ENCODE measurements at places on chromosomes 3 and 15.

DNA sequence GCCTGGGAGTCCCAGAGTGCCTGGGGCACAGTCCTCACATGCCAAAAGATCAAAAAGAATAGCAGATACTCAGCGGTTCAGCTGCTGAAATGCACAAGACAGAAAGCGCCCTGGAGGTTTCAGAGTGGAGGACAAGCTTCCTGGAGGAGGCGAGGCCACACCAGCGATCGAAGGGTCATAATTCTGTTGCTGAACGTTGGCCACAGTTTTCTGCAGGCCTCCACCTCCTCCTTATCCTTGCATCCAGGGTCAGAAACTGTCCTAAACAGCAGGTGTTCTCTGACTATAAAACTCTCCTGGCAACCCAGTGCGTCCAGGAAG is 220.3 kb upstream of the LINGO1 start:
- DNase-seq: no peak

GRCh38 chr3:146813496-146813895 is 208.3 kb upstream of the PLSCR5 start:
- DNase-seq: no peak

DNA sequence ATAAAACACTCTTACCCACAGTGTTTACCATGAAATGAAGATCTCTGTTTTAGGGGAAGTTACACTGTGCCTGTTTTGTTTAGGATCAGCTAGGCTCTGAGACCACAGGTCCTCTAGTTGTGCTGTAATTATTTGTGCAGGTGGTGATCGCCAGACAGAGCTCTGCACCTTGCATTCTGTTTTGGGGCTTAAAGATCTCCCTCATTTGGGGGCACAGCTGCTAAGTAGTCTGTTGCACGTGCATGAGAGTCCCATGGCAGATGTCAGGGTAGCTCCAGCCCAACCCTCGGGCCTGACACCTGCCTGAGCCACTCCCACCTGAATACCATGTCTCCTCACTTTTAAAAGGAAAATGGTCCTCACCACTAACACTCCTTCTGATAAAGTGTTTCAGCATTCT is 12.4 kb downstream of the C3orf20 start:
- no peak for DNase-seq

- DNase-seq: no peak
Observed at GRCh38 chr3:94137377-94137776, 74.5 kb downstream of the NSUN3 start.

GRCh38 chr15:85540085-85540797 is 159.8 kb downstream of the AKAP13 start:
- no peak for DNase-seq

GRCh38 chr15:69092159-69092558 is 68.3 kb upstream of the GLCE start:
- DNase-seq: no peak

- no peak for DNase-seq
Observed at GRCh38 chr3:135352213-135352612, 557.2 kb downstream of the EPHB1 start.

GRCh38 chr3:130276203-130276803 is 69.2 kb upstream of the COL6A5 start:
- DNase-seq: no peak

- DNase-seq: no peak
Observed at GRCh38 chr3:13051066-13051465, 22.2 kb downstream of the IQSEC1 start.

GRCh38 chr3:179688850-179689249 is 36.0 kb downstream of the USP13 start:
- DNase-seq: no peak

- no peak for DNase-seq
Observed at GRCh38 chr15:45234562-45235235, 17.3 kb upstream of the SLC28A2 start.

- no peak for DNase-seq
Observed at GRCh38 chr15:81776976-81777375, 268.8 kb downstream of the MEX3B start.

DNA sequence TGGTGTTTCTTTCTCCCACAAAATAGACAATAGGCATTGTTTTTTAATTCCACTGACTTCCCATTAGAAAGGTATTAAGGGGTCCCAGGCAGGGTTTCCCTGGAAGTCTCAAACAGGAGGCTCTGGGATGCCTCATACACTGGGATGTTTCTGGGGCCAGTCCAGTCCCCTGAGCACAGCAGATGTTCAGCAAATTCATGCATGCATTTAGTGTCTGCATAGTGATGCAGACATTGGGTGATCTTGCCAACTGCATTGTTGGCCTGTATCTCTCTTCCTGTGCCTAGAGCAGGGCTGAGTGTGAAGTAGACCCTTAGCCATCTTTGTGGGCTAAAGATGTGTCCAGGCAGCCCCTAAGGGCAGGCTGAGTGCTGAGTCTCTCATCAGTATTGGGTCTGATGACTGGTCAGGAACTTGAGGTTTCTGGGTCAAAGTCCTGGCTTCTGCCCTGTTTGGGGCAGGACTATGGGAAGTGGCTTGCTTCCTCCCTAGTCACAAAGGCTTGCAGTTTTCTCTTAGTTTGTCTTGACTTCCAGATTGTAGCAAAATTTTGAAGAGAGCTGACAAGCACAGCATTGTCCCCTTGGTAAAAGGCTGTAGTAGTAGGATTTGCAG is 56.5 kb downstream of the BSN start:
- DNase-seq: no peak

GRCh38 chr3:10026084-10026890 is at the start of gene FANCD2:
Gene FANCD2, plus strand, starts transcription at chr3:10026437. Its CDS starts 2,221 bp downstream, at chr3:10028658.
- DNase-seq: peak; percentile 94

GRCh38 chr15:63553388-63553791 is 43.8 kb upstream of the FBXL22 start:
- DNase-seq: no peak

DNA sequence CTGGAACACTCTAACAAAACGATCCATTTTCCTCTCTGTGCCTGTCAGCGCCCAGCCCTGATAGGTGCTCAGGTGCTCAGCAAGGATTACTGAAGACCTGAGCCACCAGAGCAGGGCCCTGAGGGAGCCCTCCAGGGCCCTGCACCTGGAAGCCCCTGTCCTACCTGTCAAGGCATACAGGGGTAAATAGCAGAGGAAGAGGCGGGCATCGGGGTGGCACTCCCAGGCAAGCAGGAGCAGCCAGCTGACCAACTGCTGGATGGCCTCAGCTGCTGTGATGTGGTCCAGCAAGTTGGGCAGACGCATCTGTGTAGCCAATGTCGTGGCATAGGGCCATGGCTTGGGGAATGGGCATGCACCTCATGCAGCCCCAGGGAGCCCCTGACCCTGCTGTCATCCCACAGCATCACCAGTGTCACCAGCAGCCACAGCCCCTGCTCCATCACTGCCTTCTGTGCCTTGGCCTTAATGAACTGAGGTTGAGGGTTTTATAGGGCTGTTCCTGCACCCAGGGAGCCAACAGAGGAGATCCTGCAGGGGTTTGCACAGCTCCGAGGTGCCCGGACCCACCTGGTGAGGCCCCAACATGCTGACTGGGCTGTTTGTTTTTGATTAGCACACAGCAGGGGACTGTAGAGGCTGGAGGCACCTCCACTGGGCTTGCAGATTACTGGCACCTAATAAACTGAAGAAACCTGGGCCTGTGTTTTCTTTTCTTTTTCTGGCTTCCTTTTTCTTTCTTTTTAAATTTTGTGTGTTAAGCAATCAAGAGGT is 7.9 kb upstream of the WDR6 start:
- no peak for DNase-seq

DNA sequence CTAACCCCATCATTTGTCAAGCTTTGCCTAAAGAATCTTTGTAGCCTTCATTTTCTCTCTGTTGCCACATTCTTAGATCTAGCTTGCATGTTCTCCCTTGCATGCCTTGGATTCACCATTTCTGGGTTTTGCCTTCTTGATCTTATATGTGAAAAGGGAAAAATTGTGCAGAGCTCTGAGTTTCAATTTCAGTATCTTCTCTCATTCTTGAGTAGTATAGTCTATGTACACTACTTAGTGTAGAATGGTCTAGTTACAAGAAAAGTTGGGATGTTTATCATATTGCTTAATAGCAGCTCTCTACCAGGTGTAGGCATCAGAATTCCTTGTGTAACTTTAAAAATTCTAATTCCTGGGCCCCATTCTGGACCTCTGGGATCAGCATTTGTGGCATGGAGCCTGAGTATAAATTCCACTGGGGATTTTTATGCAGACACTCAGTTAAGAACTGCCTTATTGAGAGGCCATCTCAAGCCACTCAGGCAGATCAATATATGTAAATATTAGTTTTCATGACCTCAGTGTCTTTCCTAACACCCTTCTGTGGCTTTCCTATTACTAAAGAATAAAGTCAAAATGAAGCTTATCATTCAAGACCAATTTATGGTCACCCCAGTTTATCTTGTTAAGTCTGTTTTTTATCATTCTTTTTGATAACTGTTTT is 23.4 kb downstream of the GTF2E1 start:
- no peak for DNase-seq

- DNase-seq: no peak
Observed at GRCh38 chr15:42741710-42742109, 4.8 kb upstream of the CDAN1 start.

DNA sequence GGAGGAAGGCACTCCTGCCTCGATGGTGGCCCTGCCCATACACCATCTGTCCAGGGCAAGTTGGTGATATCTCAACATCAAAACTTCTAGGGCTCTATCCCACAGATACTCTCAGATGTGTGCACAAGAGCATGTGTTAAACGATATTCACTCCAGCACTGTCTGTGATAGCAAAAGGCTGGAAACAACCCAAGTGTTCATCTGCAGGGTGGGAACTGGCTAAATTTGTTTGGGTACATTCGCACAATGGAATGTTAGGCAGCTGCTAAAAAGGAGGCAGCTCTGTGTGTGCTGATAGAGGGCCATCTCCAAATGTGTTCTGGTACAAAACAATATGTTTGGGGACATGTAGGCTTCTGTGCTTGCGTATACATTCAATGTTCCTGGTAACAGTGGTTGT is 19.8 kb downstream of the IGDCC4 start:
- no peak for DNase-seq

- no peak for DNase-seq
Observed at GRCh38 chr15:35690698-35691116, 144.7 kb upstream of the DPH6 start.

- DNase-seq: no peak
Observed at GRCh38 chr3:168983046-168983445, 680.5 kb downstream of the MECOM start.

- peak; percentile 63 for DNase-seq
Observed at GRCh38 chr3:71955240-71956068, 170.5 kb upstream of the PROK2 start.

GRCh38 chr3:34842706-34843480 is 796.4 kb upstream of the ARPP21 start:
- DNase-seq: no peak

DNA sequence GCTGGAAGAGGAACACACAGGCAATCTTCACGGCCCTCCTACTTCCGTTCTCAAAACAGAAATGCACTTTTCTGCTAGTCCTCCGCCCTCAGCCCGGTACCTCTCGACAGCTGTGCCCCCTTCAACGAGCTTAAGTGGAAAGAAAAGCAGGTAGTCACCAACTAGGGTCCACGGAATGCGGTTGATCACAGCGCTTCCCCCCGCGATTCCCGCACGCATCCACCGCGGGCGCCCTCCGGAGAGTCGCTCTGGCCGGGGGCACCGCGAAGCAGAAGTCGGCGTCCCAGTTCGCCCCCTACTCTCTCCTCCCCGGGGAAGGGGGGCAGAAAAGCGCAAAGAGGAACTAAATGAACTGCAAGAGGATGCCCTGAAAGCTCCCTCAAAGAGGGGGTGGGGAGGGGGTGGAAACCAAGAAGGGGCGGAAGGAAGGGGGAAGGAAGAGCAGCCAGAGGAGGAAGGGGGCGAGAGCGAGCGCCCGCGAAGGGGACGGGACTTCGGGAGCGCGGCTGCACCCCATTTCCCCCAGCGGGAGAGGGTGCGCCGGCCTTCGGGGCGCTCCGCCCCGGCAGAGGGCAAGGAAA is 738 bp downstream of the ACAP2 start:
- peak; percentile 50 for DNase-seq

GRCh38 chr15:82943176-82943575 is 9.3 kb downstream of the HOMER2 start:
- DNase-seq: no peak

DNA sequence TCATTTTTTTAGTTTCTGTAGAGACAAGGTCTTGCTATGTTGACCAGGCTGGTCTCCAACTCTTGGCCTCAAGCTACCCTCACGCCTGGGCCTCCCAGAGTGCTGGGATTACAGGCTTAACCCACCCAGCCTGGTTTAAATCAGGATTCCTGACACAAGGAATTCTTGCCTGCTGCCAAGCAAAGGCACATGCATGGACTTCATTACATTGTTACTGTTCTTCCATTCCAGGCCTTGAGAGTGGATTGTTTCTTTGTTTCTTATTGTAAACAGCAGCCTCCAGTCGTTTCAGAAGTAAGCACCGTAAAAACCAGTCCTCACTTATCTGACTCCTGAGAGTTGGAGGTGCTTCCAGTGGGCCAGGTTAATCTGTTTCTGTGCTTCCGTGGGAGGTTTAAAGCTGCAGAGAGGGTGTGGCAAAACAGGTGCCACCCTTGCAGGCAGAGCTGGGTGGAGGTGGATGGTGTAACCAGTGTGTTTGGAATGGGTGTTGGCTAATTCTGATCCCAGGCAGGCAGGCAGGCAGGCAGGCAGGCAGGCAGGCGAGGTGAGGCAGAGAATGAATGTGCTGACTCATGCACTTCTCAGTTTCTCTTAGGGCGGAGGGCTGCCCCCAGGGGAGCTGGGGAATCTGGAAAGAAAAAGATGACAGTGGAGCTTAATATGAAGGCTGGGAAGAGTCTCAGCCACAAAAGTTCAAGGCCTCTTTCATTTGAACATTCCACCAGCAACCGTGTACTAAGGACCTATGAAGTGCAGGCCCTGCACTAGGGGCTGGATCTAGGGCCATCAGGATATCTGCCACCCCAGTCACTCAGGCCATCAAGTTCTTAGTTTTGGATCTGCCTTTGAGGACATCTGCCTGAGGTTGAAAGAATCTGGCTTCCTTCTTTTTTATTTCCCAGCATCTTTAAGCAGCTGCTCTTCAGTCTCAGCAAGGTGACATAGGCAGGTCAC is 37.0 kb upstream of the CDCP1 start:
- peak; percentile 45 for DNase-seq

DNA sequence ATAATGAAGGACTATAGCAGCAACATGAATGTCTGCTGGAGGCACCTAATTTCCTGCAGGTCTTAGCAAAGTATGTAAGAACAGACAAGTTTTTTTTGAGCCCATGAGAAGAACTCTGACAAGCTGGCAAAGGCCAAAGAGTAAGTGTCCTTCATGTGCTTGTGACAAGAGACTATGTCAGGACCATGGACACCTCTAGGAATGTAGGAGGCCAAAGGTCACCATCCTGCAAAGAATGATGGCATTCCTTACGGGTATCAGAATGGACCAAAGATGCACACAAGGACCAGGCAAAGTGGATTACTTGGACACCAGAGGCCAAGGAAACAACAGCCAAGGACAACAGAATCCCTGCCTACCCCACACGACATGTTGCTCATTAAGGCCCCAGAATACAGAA is 858.5 kb upstream of the CFAP20DC start:
- DNase-seq: no peak

DNA sequence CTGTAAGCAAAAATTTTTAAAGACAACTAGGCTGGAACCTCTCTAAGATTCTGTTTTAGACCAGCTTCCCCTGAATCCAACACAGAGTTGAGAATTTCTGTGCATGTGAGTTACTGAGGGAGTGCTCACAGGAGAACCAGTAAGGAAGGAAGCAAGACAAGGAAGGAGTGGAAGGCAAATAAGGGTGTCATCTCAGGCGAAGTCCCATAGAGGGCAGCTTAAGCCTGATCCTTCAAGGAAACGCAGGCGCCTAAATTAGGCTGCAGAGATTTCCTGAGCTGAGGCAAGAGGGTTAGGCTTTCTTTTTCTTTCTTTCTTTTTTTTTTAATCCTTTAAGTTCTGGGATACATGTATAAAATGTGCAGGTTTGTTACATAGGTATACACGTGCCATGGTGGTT is 36.2 kb upstream of the COL6A6 start:
- DNase-seq: no peak

GRCh38 chr3:127690106-127690505 is 17.4 kb downstream of the ABTB1 start:
- DNase-seq: peak; percentile 8
